A673 (cell line): ENCODE measurements at places on chromosomes 12 and 14. TPM values are rescaled to one million over a fixed set of nuclear protein-coding genes. Genes with fewer than 3 reads are reported as not detected.

DNA sequence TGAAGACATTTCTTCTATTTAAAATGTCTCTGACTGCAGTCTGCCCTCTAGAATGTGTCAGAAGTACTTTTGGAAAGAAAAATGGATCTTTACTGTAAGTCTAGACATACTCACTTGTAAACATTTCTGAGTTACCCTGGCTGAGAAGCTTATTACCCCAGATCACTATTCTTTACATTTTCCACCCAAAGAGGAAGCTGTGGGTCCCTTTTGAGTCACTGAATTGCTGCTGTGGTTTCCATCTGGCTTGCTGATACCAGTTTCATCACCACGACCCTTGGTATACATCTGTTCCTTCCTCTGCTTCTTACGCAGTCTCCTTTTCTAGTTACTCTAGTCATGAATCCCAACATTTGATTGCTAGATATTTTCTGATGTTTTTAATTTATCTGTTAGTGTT lies 20.2 kb upstream of the CLEC4D start:
- no peak for DNase-seq
- no peak overlapping the region for H3K27ac ChIP-seq
- H3K27me3 ChIP-seq, result peaks cover 5% of the 10 kb centered on the region
- no peaks in the 10 kb centered on the region for H3K36me3 ChIP-seq

GRCh38 chr12:120247621-120248030 lies 17.9 kb downstream of the PXN start:
- no peak overlapping the region for H3K4me3 ChIP-seq
- peak overlapping the region; percentile 49 for H3K27ac ChIP-seq
- no peaks in the 10 kb centered on the region for H3K27me3 ChIP-seq
- peaks cover 38% of the 10 kb centered on the region for H3K4me1 ChIP-seq
- H3K36me3 ChIP-seq, result no peaks in the 10 kb centered on the region

GRCh38 chr12:68190301-68190700 lies 30.8 kb upstream of the IFNG start:
- H3K4me1 ChIP-seq, result no peaks in the 10 kb centered on the region
- no peak overlapping the region for H3K27ac ChIP-seq
- H3K36me3 ChIP-seq, result no peaks in the 10 kb centered on the region
- peaks cover 29% of the 10 kb centered on the region for H3K27me3 ChIP-seq
- no peak for DNase-seq
- H3K4me3 ChIP-seq, result no peak overlapping the region

DNA sequence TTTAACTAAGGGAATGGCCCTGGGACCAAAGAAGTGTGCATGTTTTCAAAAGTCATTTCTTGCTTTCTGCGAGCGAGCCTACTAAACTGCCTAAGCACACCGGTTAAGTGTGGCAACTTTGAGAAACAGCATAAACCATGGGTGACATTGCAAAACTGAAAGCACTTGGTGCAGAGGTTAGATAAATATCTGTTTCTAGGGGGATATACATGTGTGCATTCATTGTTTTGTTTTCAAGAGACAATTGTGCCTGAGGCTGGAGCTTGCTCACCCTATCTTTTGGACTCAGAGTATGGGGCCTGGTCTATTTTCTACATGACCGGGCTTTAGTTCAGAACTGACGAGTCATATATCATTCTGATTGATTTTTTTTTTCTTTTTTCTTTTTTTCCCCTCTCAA lies 923.4 kb downstream of the NRXN3 start:
- H3K4me3 ChIP-seq, result no peak overlapping the region
- peaks cover 3% of the 10 kb centered on the region for H3K27me3 ChIP-seq
- H3K36me3 ChIP-seq, result no peaks in the 10 kb centered on the region
- no peaks in the 10 kb centered on the region for H3K4me1 ChIP-seq
- no peak overlapping the region for H3K27ac ChIP-seq

The ACVRL1 gene
- 0.17 and 0.28 TPM in 2 replicates for total RNA-seq

The SLC5A8 gene
- not detected in 2 replicates for total RNA-seq
